ENCODE measurements at places on chromosomes 4 and X. TPM values are rescaled to one million over a fixed set of nuclear protein-coding genes. Genes with fewer than 3 reads are reported as not detected.

PARM1 gene
- 4.5 TPM for total RNA-seq

GRCh38 chr4:72567821-72568675, 973 bp downstream of the ADAMTS3 start:
- peak; percentile 96 for DNase-seq

PCDH11X gene
- not detected for total RNA-seq

NLGN3 gene
- 0.29 TPM for total RNA-seq

ZNF630 gene
- 2.5 TPM for total RNA-seq

FRG2 gene
- total RNA-seq = 0.86 TPM

DIPK2B gene
- total RNA-seq = 0.40 TPM

- no peak for DNase-seq
Measured at GRCh38 chr4:67234296-67234695, 311.0 kb downstream of the CENPC start.

TMSB15C gene
- 4.6 TPM for total RNA-seq

Measured in PC-3 (cell line).